ENCODE measurements at places on chromosomes 4 and X.

DNA sequence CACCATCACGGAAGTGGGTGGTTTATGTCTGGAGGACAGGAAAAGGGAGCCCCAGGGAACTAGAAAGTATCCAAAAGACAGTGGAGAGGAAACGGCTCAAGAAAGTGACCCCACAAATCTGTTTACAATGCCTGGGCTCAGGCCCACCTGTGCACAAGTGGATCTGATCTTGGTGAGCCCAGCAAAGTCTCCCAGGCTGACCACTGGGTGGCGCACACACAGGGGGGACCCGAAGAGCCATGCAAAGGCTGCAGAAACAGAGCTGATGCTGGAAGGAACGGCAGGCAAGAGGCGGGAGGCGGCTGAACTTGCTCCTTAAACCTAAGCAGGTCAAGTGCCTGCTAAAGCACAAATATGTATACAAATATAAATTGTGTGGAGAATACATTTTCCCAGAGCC, 9.6 kb downstream of the HAUS7 start:
- no peak for DNase-seq

- no peak for DNase-seq
Measured at GRCh38 chrX:96861661-96862060, 22.0 kb upstream of the RPA4 start.

DNA sequence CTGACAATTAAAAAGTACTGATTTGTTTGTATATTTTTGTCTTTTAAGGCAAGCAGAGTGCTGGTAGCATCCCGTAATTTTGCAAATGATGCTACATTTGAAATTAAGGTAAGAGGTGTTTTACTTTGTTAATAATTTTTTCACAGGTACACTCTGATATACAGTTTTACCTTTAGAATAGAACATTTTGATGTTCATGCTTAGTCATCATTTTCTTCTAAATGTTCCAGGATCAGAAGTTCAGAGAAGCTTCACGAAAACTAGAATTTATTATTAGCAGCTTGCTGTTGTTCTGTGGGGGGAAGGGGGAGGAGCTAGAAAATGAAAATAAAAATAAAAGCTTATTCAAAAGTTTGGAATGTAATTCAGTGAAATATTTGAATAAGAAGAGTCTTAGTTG, 5.5 kb downstream of the PDHA1 start:
- no peak for DNase-seq

DNA sequence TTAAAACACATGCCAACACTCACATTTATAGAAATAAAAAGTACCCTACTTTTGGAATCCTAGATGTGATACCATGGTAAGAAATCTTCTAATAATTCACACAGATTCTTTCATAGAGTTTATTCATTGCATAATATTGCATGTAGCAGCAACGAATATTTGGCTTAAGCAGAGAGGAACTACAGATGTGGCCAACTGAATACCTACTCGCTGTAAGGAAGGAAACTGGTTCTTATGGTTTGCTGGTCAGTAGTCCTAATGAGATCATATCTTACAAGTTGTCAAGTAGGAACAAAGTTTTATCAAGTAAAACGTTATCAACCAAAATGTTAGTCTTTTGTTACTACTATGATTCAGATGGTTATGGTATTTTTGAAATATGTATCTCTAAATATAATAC, 996.1 kb downstream of the PDHA2 start:
- no peak for DNase-seq

DNA sequence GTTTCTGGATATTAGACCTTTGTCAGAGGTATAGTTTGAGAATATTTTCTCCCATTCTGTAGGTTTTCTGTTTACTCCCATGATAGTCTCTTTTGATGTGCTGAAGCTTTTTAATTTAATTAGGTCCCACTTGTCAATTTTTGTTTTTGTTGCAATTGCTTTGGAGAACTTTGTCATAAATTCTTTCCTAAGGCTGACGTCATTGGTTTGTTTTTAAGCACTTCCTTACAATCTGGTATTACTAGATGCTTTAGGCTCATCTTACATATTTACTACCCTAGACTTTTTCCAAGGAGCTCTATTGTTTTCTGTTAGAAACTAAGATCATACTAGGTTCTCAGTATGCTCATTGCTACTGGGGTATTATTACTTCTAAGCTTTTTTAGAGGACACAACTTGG, 806.3 kb downstream of the PDHA2 start:
- DNase-seq: no peak

DNA sequence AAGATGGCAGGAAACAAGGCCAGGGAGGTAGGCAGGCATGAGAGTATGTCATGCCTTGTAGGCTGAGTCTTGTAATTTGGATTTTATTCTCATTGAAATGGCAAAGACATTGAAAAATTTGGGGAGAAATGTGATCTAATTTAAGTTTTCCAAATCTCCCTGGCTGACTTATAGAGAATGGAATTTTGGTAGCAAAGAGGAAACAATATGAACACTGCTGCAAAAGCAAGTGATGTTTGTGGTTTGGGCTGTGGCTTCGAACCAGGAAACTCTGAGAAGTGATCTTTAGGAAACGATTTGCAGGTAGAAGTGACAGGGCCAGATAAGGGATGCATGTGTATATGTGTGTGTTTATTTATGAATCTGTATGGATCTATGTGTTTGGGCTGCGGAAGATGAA, 35.6 kb downstream of the ARSJ start:
- no peak for DNase-seq

DNA sequence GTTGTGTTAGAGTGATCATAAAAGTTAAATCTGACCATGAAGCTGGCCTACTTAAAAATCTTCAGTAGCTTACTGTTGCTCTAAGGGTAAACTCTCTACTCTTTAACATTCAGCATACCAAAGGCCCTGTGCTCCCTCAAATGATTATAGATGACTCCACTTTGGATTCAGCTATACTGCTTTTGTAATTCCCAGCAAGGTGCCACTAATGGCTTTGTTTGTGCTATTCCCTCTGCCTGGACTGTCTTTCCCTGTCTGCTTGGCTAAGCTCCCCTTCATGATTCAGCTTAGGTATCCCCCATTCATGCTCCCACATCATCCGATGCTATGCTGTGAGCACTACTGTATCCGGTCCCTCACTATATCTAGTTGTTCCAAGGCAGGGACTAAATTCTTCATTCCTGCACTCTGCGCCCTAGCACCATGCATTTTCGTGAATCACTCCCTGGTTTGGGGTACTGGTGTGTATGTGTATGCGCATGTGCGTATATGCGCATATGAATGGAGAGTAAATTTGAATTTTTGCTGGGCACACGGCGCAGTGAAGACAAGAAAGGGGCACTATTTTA, 453 bp upstream of the PBDC1 start:
- DNase-seq: no peak

- no peak for DNase-seq
Measured at GRCh38 chrX:148457279-148457678, 43.1 kb upstream of the AFF2 start.

GRCh38 chr4:145920205-145920604, 18.4 kb downstream of the ZNF827 start:
- DNase-seq: no peak

DNA sequence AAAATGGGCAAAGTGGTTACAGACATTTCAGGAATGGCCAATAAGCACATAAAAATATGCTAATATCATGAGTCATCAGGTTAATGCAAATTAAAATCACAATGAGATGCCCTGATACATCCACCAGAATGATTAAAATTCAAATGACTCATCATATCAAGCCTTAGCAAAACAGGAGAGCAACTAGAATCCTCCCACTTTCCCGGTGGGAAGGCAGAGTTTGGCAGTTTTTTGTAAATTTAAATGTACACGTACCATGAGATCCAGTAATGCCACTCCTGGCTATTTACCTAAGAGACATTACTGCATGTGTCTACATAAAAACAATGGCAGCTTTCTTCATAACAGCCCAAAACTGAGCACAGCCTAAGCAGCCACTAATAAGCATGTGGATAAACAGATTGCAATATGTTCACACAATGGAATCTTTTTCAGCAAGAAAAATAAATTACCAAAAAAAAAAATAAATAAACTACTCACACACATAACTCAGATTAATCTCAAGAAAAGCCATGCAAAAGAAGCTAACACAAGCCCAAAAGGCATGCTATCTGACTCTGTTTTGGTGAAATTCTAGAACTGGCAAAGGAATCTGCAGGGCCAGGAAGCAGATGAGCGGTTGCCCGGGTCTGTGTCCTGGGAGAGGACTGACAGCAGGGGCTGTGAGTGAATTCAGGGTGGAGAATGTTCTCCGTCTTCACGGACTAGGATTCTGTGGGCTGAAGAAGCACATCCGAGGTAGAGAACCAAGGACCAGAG, 48.8 kb downstream of the AFAP1 start:
- DNase-seq: no peak

- no peak for DNase-seq
Measured at GRCh38 chr4:112840061-112840460, 203.1 kb downstream of the LARP7 start.

- no peak for DNase-seq
Measured at GRCh38 chr4:47482326-47482725, 2.7 kb upstream of the ATP10D start.
